ENCODE measurements at places on chromosomes 5 and 9.

- no peak for DNase-seq
Measured at GRCh38 chr5:95221234-95221633, 63.7 kb downstream of the MCTP1 start.

GRCh38 chr5:146589028-146589345 lies 73.0 kb upstream of the GPR151 start:
- DNase-seq = no peak

- DNase-seq = no peak
Measured at GRCh38 chr5:148861696-148862095, 35.3 kb downstream of the ADRB2 start.

DNA sequence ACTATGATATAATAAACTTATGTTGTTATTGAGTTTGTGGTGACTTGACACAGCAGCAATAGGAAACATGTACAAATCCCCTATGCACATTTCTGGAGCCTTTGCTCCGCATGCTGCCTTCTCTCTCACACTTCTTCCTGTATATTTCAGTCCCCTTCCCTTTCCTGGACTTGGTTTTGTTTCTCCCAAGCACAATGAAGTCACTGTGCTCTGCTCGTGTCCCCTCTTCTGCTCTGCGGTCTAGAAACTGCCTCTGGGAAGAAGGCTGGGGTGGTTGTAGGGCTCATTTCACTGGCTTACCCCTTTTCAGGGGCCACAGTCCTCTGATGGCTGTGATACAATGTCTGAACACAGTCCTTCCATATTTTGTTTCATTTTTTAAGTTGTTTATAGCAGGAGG lies 15.7 kb upstream of the FGD3 start:
- no peak for DNase-seq

DNA sequence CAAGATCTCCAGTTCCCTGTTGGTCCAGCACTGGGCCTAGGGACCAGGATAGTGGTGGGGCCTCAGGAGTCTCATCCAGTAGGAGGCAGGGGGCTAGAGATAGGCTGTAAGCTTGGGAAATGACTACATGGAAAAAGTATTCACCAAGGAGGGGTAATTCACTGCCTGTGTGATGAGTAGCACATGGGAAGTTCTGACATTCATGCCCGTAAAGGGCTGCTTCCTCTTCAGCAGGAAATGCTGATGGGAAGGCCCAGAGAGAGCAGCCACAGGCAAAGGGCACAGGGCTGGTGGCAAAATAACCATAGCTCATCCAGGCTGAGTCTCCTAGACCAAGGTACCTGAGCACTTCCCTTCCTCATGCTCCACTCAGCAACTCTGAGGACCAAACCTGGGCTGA lies 23.1 kb upstream of the FRRS1L start:
- no peak for DNase-seq

DNA sequence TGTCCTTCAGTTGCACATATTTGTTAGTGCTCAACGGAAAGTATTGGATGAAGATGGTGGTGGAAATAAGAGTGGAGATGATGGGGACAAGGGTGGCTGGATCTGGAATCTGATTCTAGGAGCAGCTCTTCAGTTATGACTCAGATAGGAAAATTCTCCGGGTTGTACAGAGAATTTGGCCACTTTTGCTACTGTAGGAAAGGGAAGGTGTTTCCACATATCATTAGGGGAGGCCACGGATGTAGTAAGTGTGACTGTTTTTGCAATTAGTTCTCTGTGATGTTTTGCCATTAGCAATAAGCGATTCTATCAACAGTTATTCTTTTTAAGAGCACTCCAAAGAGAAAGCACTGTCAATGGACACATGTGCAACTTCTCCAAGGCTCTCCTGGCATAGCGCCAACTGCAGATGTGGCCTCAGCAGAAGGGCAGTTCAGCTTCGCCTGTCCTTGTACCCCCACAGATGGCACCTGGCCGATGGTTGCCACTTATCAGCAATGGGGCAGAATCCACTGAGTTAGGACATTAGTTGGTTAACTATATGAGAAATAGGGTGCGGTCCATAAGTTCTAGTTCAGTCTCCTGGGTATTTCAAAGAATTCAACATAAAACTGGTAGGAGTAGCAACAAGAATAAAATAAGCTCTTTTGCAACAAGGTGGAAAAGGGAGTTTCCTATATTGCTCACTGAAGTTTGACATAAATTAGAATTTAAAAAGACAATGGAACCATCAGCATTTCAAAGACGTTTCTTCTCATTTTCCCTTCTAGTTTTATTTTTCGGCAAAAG lies 96.3 kb downstream of the ARSB start:
- no peak for DNase-seq

DNA sequence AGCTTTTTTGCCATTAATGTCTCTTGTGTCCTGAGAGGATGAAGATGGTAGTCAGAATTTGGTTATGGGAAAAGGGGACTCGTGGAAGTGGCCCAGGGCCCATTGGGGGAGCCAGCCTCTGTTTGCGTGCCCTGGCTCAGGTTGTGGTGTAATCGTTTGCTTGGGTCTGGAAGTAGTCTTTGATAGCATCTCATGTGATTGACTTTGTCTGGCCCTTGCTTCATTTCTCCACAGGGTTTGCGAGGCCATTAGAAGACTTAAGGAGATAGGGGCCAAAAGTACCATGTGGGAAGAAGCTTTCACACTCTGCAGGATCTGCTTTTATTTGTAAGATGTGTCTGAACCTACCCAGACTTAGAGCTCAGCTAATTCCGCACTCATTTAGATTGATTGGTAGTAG lies 114.5 kb downstream of the FGF1 start:
- no peak for DNase-seq

DNA sequence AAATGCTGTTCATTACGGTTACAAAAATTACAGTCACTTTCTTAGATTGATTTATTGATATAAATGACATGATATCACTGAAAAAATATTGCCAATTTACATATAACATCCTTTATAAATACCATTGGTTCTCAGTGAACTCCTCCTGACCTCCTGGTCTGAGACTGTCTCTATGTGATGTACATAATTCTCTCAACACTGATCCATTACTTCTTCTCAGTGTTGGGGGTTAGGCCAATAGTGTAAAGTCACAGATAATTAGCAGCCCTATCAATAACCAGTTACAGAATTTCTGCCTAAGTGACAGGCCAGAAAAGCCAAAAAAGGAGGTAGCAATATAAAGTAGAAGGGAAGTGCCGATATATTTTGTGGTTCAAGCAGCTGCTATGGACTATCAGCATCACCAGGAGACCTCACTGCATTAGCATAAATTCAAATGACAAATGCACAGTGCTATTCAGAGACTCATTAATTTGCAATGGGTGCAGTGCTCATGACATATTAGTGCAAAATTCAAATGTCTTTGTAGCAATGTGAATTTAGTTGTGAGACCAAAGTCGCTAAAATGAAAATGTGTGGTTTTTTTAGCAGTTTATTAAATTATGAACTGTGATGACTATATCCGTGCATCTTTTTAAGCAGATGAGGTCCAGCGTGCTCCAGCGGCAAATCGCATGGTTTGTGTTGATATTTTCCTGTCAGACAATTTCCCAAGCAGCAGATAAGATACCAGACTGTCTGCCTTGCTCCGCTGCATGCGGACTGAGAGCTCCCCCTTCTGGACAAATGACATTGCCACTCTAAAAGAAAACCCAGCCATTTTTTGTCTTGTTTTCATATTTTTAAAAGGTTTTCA lies 144.6 kb downstream of the CETN3 start:
- DNase-seq = peak; percentile 50

Data from CD4-positive, alpha-beta T cell treated with Interleukin-10 for 1 hour (primary cell).